Activated T-cell treated with anti-CD3 and anti-CD28 coated beads for 24 hours (primary cell): ENCODE measurements at places on chromosomes 7 and 10.

DNA sequence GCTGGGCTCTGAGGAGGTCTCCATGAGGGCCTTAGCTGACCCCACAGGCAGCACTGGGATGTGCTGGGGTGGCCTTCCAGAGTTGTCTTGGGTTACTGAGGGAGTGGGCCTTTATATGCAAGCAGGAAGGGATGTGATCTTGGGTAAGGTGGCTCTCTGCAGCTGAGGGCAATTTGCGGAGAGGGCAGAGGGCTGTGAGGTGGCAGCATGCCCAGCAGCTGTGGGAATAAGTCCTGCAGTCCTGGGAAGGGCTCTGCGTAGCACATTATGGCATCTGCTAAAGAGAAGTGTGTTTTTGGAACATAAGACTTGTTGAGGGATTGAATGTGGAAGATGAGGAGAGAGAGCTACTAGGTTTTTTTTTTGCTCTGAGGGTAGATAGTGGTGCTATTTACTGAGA is 99.6 kb upstream of the KMT2E start:
- DNase-seq, result no peak

GRCh38 chr10:35700487-35700882 is 58.4 kb upstream of the FZD8 start:
- no peak for DNase-seq

DNA sequence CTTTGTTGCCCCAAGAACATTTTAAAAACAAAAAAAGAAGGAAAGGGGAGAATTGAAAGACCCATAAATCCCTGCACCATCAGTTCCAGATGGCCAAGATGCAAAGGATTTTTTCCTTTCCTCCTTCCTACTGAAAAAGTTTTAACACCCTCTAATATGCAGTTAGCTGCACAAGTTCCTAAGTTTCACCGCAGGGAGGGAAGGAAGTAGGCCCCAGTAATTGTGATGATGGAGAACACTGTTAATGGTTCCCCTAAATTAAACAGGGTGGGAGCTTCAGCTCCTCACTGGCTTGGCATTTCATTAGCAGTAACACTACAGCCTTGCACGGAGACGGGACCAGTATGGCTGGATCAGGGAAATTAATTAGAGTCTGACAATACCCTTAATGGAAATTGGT is 63.7 kb upstream of the PPIF start:
- no peak for DNase-seq

DNA sequence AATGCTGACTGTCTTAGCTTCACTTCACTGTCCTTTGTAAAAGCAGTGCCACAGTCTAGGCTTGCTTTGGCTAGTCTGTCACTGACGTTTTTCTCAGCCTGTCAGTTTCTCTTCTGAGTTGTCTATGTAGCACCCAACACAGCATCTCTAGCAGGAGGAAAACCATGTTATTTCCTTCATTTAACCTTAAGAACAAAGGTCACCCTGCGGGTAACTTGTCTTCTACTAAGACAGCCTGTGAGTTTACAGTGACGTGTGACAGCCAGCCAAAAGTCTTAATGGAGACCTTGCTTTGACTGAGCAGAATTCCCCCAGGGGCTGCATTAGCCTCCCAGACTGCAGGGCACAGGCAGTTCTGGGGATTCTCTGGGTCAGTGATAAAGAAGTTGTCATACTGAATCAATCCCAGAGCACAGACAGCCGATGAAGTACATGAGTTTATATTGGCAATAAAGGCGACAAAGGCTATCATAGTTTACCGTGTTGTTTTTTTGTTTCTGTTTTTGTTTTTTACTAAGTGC is 296.0 kb upstream of the KIAA1217 start:
- no peak for DNase-seq

GRCh38 chr10:31974434-31975124 is 45.9 kb upstream of the ARHGAP12 start:
- DNase-seq, result no peak

DNA sequence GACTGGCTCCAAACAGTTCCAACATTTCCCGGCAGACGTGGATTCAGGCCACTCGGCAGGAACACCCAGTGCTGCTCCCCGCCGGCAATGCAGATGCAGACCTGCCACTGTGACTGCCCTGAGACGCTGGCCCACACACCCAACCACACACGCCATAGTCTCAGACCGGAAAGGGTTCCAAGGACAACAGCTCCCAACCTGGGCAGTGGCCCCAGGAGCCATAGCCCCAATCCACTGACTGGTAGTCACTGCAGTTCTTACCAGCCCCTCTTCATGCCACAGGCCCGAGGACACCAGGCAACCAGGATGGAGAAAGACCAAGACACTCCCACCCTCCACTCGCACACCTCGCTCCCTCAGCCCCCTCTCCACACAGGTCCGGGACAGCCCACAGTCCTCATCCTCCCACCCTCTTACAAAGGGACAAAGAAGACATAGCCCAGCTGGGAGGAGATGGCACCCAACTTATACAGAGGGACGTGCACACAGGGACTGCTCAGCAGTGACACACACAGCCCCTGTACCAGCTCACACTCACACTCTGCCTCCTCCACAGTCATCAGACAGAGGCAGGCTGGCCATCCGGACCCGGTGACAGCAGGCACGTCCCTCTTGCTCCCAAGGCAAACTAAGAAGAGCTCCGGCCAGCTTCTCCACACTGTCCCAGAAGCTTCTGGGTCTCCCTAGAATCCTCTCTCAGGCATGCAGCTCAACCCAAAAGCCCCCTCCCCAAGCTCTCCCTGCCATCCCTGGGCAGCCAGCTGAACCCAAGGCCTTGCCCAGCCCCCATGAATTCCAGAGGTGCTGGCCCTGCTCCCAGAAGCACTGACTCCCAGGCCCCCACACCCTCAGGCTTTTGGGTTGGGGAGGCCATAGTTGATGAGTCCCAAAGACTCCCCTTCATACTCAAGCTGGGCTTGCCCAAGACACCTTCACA is 24.8 kb downstream of the KCNH2 start:
- DNase-seq, result no peak

DNA sequence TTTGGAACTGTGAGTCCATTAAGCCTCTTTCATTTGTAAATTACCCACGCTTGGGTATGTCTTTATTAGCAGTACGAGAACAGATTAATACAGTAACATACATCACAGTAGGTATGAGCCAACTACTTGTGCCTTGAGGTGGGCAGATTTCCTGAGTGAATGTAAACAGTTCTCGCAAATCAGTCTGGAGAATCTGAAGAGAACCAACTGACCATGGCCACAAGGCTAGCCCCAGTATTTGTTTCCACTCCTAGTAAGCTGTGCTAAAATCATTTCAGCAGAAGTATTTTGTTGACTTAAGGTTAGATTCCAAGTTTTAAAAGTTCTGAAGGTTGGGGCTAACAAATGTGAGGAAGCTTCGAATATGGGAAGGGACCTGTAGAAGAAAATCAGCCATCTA is 82.9 kb downstream of the NOD1 start:
- no peak for DNase-seq

- no peak for DNase-seq
These were observed 75.2 kb downstream of the RNLS start for GRCh38 chr10:88507826-88508453.

DNA sequence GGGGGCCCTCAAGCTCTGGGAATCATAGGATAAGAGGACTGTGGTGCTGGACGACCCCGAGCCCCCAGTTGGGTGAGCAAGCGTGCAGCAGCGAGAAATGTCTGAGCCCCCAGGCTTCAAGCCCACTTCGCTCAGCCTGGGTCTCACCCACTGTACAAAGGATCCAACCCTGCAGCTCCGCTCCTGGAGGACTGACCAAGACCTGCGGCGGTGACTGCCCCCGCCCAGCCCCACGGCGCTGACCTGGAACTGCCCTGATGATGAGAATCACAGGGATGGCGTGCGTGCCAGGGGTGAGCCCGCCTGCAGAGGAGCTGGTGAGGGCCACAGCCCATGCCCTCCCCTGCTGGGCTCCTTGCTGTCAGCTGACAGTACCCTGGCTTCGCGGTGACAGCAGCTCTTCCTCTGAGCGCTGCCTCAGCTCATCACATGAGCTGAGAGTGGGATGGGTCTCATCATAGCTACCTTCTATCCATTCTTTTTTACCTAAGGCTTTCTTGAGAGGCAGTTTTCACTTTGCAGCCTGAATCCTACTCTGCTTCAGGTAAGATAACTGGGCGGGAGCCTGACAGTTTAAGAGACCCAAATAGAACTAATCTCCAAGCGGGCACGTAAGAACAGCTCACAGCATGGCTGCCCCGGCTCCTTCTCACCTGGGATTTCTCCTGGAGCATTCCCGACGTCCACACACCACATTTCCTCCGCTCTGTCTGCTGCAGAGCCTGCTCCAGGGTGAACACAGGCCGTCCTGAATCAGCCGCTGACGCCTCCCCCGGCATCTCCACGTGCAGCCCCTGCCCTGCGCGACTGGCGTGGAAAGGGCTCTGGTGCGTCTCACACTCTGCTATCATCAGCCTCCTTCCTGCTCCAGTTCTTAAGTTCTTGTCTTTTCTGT is 329.9 kb downstream of the PTPRN2 start:
- no peak for DNase-seq

DNA sequence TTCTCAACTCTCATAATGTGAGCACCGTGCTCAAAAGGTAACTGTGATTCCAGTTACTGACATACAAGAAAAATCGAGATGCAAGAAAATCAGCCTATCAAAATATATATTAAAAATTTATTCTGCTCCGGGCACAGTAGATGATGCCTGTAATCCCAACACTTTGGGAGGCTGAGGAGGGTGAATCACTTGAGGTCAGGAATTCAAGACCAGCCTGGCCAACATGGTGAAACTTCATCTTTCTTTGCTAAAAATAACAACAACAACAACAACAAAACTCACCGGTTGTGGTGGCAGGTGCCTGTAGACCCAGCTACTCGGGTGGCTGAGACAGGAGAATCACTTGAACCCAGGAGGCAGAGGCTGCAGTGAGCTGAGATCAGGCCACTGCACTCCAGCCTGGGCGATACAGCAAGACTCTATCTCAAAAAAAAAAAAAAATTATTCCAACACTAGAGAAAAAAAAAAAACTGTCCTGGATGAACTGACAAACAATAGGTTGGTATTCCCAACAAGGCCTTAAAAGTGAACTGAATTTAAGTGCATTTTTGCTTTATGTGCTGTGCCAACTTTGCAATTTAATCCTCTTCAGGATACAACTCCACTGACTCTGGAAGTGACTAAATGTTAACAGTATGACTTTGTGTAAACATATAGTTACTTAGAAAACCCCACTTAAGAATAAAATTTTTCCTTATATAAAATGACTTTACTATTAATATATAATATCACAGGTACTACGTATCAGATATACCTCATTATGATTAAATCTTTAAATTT is 51.1 kb downstream of the JMJD1C start:
- DNase-seq, result no peak

GRCh38 chr7:22348379-22348778 is 8.6 kb downstream of the RAPGEF5 start:
- no peak for DNase-seq

DNA sequence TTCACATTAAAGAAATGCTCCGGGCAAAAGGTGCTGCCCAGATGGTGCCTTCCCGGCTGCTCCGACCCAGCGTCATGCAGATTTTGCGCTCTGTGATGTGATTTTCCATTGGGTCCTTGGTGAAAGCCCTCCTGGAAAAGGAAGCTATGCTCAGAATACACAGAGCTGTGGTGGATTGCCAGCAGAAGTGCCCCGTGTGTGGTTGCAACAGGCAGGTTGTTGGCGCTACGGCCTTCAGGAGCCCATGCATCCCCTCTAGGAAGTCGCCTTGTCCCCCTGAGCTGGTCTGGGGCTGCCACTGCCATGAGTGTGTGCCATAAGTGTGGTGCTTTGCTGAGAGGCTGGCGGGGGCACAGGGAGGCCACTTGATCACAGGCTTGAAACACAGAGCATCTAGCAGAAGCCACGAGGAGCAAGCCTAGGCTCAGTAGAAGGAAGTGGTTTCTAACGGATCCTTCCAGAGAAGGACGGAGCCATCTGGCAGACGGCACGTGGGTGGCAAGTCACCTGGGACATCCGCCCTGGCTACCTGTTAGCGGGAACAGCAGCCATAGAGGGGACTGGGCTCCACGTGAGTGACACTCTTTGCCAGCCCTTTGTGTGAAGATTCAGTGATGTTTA is 210.9 kb downstream of the CUX1 start:
- no peak for DNase-seq

DNA sequence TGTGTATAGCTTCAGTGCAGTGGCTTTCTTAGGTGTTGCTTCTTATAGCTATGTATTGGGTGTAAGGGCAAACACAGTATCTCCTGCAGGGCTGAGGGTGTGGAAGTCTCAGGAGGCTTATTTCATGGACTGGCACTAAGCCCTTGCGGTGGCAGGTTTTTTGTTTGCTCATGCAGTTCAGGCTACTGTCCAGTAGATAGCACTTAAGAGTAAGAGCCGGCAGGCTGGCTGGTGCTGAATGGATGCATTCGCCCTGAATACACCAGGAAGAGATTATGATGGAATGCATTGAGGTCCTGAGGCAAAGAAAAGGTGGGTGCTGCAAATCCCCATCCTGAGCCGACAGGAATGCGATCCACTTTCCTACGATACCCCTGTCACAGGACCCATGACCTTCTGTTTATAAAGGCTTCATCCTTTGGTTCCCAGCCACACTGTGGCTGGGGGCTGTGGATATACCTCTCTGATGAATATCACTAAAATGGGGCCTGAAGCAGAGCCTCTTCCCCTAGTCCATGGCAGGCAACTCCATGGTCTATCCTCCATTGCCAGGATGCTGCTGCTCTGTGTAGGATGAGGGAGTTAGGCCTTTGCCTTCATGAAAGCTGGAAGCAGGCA is 44.9 kb downstream of the ANXA8 start:
- DNase-seq, result no peak

GRCh38 chr10:4678023-4678950 is 147.7 kb upstream of the AKR1E2 start:
- no peak for DNase-seq

- DNase-seq, result no peak
These were observed 40.8 kb downstream of the DNAJB6 start for GRCh38 chr7:157377436-157378124.

DNA sequence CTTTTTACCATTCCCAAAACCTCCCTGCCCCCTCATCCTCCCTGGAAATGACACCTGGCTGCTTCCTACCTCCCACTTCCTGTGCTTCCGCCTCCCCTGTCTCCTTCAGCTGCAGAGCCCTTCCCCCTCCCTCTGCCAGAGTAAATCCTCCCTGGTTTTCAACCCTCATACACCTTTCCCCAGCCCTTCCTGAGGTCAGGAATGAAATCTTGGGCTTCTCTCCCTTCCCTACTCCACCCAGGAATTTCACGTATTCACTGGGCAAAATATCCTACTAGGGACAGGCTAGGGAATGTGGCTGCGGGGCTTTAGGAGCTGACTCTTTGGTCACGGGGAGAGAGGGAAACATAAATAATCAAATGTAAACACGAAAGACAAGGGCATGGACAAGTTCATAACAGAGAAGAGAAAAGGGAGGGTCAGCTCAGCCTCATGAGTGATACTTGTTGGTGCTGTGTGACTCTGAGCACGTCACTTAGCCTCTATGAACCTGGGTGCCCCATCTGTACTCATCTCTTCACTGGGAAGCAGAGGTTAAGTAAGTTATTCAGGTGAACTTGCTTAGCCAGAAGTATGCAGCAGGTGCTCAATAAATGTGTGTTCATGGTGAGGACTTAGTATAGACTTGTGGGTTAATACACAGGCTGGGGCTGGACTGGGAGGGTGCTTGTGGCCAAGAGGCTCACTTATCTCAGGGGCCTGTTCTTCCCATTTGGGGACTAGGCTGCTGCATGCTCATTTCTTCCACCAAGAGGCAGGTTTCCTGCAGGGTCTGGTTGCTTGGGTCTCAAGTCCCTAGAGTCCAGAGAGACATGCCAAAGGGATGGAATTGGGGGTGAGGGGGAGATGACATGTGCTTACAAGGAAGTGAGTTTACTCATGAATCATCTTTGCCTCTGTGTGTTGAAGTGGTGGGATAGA is 10.0 kb upstream of the DUSP5 start:
- no peak for DNase-seq

GRCh38 chr7:78435355-78435754 is 636.8 kb downstream of the PHTF2 start:
- DNase-seq, result no peak

- DNase-seq, result no peak
These were observed 284.2 kb upstream of the ZMIZ1 start for GRCh38 chr10:78784546-78784945.
